Osteoblast (primary cell): ENCODE measurements at places on chromosomes 7 and 10. TPM values are rescaled to one million over a fixed set of nuclear protein-coding genes. Genes with fewer than 3 reads are reported as not detected.
A peak's percentile ranks its signal among the peaks of the same experiment; 100 is the strongest.

Gene HPS6
- 26.8 and 31.5 TPM in 2 replicates for total RNA-seq

GRCh38 chr10:48890888-48891850 lies 48.5 kb downstream of the LRRC18 start:
- H3K4me3 ChIP-seq: no peak overlapping the region
- no peaks in the 10 kb centered on the region for H3K36me3 ChIP-seq
- no peak for DNase-seq

Gene ADARB2
- not detected in 2 replicates for total RNA-seq

GRCh38 chr7:55325371-55325792 lies 39.8 kb upstream of the LANCL2 start:
- DNase-seq: peak; percentile 95
- H3K27me3 ChIP-seq: peaks cover 2% of the 10 kb centered on the region
- no peak overlapping the region for H3K4me3 ChIP-seq

DNA sequence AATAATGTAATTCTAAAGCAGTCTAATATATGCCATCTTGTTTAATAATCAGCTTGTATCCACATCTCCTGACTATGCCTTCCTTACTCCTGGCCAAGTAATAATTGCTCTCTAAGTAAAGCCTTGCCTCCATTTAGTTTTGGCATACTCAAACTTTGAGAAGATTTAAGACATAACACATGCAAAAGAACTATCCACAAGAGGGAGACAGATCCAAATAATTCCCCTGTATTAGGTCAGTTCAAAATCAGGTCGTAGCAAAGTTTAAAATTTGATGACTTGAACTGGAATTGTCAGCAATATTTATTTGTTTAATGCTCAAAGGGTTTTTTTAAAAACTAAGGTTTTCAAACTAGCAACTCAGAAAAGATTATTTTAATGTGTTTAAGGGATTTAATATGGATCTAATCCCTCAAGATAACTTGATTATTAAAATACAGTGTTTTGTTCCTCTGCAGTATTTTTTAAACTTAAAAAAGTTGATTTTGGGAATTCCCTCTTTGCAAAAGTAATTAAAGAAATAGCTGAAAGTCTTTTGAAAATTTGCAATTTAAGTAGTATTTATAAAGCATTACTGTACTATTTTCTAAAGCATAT lies 95.3 kb downstream of the HDAC9 start:
- no peak for DNase-seq
- H3K27me3 ChIP-seq: no peaks in the 10 kb centered on the region
- H3K27ac ChIP-seq: no peak overlapping the region
- H3K4me3 ChIP-seq: no peak overlapping the region

DNA sequence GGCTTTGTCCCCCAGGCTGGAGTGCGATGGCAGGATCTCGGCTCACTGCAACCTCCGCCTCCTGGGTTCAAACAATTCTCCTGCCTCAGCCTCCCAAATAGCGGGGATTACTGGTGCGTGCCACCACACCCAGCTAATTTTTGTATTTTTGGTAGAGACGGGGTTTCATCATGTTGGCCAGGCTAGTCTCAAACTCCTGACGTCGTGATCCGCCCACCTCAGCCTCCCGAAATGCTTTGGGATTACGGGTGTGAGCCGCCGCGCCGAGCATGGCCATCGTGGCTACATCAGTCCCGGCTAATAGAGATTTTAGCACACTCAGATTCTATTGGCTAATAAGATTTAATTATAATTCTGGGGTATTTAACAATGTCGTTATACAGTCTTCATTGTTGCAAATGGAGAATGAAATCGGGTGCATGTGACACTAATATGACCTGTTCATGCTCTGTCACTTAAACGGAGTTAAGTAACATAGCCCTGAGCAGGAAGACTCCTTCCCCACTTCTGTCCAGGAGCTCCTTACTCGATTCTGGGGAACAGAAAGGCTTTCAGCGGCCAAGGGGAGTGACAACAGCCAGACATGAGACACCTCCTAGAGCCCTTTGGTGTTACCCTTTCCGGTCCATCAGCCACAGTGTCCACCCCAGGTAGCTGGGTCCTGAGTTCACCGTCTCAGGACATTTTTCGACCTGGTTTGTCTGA lies 40.9 kb upstream of the FAM20C start:
- no peaks in the 10 kb centered on the region for H3K27me3 ChIP-seq
- no peak overlapping the region for H3K4me3 ChIP-seq
- peak; percentile 64 for DNase-seq
- H3K4me1 ChIP-seq: peaks cover 33% of the 10 kb centered on the region

- H3K27me3 ChIP-seq: no peaks in the 10 kb centered on the region
- no peaks in the 10 kb centered on the region for H3K4me1 ChIP-seq
- no peaks in the 10 kb centered on the region for H3K36me3 ChIP-seq
- H3K4me3 ChIP-seq: no peak overlapping the region
These were observed 164.9 kb upstream of the RNF32 start for GRCh38 chr7:156475666-156476065.

Gene VENTX
- not detected in 2 replicates for total RNA-seq

DNA sequence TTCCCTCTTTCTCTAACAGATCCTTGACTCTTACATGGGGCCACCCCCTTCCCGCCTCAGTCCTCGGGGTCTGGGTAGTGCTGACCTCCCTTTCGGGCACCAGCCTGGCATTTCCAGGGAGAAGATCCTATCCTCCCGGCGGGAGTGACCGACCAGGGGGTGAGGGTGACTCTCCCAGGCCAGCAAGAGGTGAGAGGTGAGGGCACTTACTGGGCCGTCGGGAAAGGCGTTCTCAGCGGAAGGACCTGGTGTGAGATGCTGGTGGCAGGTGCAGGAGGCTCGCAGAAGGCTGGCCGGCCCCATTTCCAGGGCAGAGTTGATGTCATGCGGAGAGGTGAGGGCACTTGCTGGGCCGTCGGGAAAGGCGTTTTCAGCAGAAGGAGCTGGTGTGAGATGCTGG lies 4.2 kb upstream of the FOXL3 start:
- no peaks in the 10 kb centered on the region for H3K4me1 ChIP-seq
- H3K36me3 ChIP-seq: no peaks in the 10 kb centered on the region
- no peak overlapping the region for H3K4me3 ChIP-seq
- peaks cover 52% of the 10 kb centered on the region for H3K27me3 ChIP-seq
- H3K27ac ChIP-seq: no peak overlapping the region

GRCh38 chr7:51031791-51032515 lies 249.3 kb upstream of the GRB10 start:
- H3K4me3 ChIP-seq: no peak overlapping the region
- peaks cover 49% of the 10 kb centered on the region for H3K4me1 ChIP-seq
- H3K27ac ChIP-seq: no peak overlapping the region
- H3K36me3 ChIP-seq: no peaks in the 10 kb centered on the region
- H3K27me3 ChIP-seq: no peaks in the 10 kb centered on the region
